Heart left ventricle (tissue), 16 donors: ENCODE measurements at places on chromosomes 7 and 10. TPM values are rescaled to one million over a fixed set of nuclear protein-coding genes. Genes with fewer than 3 reads are reported as not detected.

The STEAP2 gene
- 7.3 TPM for total RNA-seq

- H3K36me3 ChIP-seq = no peaks in the 10 kb centered on the region
- DNase-seq = no peak
- no peak overlapping the region for H3K27ac ChIP-seq
- no peak overlapping the region for H3K4me3 ChIP-seq
- H3K4me1 ChIP-seq = peaks cover 4% of the 10 kb centered on the region
Measured at GRCh38 chr7:44972562-44972961, 6.3 kb downstream of the MYO1G start.

GRCh38 chr10:7572391-7572790, 94.4 kb downstream of the ITIH5 start:
- no peak for DNase-seq
- H3K36me3 ChIP-seq = peaks cover 19% of the 10 kb centered on the region
- no peak overlapping the region for H3K4me3 ChIP-seq
- no peaks in the 10 kb centered on the region for H3K4me1 ChIP-seq
- no peaks in the 10 kb centered on the region for H3K27me3 ChIP-seq

The GTF2IRD1 gene
- 40.4 TPM for total RNA-seq

- H3K4me3 ChIP-seq = no peak overlapping the region
- H3K27me3 ChIP-seq = no peaks in the 10 kb centered on the region
- no peak for DNase-seq
- H3K27ac ChIP-seq = no peak overlapping the region
Measured at GRCh38 chr10:123942114-123942861, 50.7 kb upstream of the CPXM2 start.

DNA sequence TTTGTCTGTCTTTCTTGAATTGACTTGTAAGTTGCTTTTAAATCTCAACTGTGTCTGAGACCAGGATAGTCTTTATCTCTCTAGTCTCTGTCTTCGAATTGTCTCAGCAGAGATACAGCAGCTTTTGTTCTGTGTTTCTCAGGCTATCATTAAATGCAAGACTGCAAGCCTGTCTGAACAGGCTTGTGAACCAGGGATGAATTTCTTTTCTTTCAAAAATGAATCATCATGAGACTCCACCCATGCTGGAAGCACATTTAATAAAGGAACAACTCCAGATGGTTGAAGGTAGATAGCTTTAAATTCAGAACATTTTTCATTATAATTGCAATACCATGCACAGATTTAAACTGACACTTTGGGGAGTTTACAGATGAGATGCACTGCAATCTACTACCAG, 155.9 kb downstream of the SEC23IP start:
- DNase-seq = no peak
- H3K4me1 ChIP-seq = no peaks in the 10 kb centered on the region
- H3K27ac ChIP-seq = no peak overlapping the region
- no peaks in the 10 kb centered on the region for H3K36me3 ChIP-seq
- H3K4me3 ChIP-seq = no peak overlapping the region

GRCh38 chr7:128004623-128005022, 26.6 kb downstream of the LRRC4 start:
- H3K4me3 ChIP-seq = no peak overlapping the region
- H3K4me1 ChIP-seq = peaks cover 34% of the 10 kb centered on the region
- H3K27ac ChIP-seq = no peak overlapping the region
- DNase-seq = no peak

DNA sequence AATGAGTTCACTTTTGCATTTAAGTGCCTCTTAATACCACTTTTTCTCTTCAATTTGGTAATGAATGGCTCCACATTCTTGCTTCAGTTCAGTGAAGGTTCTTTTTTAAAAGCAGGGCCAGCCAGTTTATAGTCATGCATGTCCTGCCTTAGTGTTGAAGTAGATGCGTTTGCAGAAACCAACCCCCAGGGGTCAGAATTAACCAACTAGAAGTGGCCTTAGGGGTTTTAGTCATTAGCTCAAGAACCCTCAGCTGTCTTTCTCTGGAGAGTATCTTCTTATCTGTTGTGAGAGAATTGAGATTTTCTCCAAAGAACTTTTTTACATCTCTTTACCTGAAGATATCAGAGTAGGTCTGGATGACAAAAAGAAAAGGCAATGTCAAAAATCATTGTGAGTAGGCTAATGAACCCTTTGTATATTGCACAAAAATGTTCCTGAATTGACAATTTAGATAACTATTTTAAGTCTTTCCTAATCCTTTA, 82.2 kb downstream of the PIK3CG start:
- no peak overlapping the region for H3K4me3 ChIP-seq
- no peaks in the 10 kb centered on the region for H3K27me3 ChIP-seq
- DNase-seq = peak; percentile 35
- H3K27ac ChIP-seq = no peak overlapping the region
- no peaks in the 10 kb centered on the region for H3K36me3 ChIP-seq

GRCh38 chr7:95046494-95047240, 139.3 kb downstream of the PPP1R9A start:
- no peaks in the 10 kb centered on the region for H3K27me3 ChIP-seq
- H3K36me3 ChIP-seq = no peaks in the 10 kb centered on the region
- no peak overlapping the region for H3K27ac ChIP-seq
- no peaks in the 10 kb centered on the region for H3K4me1 ChIP-seq
- H3K4me3 ChIP-seq = no peak overlapping the region

The RAB19 gene
- not detected for total RNA-seq

DNA sequence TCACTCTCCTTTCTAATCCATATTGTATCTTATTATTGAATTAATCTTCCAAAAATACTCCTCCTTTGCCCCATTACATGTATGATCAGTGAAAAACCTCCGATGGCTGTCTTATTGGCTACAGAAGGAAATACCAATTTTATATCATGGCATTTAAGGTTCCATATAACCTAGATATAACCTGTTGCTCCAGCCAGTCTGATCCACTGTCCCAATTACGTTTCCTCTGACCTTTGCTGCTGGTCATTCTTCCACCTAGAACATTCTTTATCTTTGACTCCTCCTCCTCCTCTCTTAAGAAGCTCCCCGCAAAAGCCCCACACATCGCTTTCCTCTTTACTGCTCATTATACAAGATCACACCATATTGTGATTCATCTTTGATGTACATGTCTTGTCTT, 161.5 kb downstream of the RNLS start:
- H3K4me1 ChIP-seq = peaks cover 8% of the 10 kb centered on the region
- no peaks in the 10 kb centered on the region for H3K27me3 ChIP-seq
- H3K27ac ChIP-seq = no peak overlapping the region
- no peaks in the 10 kb centered on the region for H3K36me3 ChIP-seq
- no peak for DNase-seq
- H3K4me3 ChIP-seq = no peak overlapping the region

GRCh38 chr7:128841921-128842673, 11.9 kb downstream of the FLNC start:
- no peak overlapping the region for H3K27ac ChIP-seq
- H3K4me1 ChIP-seq = no peaks in the 10 kb centered on the region
- DNase-seq = no peak
- no peak overlapping the region for H3K4me3 ChIP-seq
- no peaks in the 10 kb centered on the region for H3K27me3 ChIP-seq

DNA sequence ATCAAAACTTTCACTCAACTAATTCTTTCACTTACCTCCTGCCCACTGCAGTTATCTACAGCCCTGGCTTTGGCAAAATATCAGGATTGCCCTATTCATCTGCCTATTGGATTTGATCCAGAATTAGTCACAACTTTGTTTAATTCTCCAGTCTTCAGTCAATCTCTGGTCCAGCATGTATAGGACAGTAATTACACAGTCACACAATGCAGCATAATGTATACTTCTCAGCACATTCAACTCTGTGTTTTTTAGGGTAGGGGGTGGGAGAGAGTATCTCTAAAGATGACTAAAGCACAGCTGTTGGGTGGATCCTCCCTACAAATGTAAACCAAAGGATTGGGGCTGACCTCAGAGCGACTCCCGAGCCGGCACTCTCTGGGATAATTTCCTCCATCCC, 17.7 kb upstream of the NRP1 start:
- no peak overlapping the region for H3K27ac ChIP-seq
- peaks cover 5% of the 10 kb centered on the region for H3K4me1 ChIP-seq
- H3K27me3 ChIP-seq = no peaks in the 10 kb centered on the region

- no peaks in the 10 kb centered on the region for H3K27me3 ChIP-seq
- no peak overlapping the region for H3K27ac ChIP-seq
- no peaks in the 10 kb centered on the region for H3K36me3 ChIP-seq
- H3K4me3 ChIP-seq = no peak overlapping the region
- peaks cover 3% of the 10 kb centered on the region for H3K4me1 ChIP-seq
Measured at GRCh38 chr10:30387646-30388243, 38.7 kb upstream of the MTPAP start.

DNA sequence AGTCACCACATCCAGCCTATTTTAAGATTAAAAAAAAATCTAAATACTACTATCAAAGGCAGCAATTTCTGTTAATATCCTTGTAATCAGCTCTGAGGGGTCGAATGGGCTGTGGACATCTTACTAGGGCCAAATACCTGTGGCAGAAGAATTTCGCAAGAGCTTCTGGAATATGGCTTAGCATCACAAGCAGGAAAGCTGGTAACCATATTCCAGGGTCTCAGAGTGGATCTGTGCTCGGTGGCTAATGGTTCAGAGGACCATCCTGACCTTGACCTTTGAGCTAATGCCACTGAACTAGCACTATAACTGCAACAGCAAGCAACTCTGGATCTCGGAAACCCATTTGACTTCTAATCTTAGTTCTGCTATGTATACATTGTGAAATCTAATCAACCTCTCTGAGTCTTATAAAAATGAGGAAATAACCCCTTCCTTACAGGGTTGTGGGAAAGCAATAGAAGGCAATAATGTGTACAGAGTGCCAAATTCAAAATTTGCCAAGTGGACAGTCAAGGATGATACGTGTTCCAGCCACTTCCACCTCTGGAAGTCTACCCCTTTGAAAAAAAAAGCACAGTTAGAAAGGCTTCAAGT, 65.5 kb downstream of the CYP26A1 start:
- DNase-seq = no peak
- H3K4me3 ChIP-seq = no peak overlapping the region
- no peak overlapping the region for H3K27ac ChIP-seq
- H3K27me3 ChIP-seq = no peaks in the 10 kb centered on the region
- no peaks in the 10 kb centered on the region for H3K4me1 ChIP-seq
- H3K36me3 ChIP-seq = no peaks in the 10 kb centered on the region

The CYP51A1 gene
- 37.2 TPM for total RNA-seq

DNA sequence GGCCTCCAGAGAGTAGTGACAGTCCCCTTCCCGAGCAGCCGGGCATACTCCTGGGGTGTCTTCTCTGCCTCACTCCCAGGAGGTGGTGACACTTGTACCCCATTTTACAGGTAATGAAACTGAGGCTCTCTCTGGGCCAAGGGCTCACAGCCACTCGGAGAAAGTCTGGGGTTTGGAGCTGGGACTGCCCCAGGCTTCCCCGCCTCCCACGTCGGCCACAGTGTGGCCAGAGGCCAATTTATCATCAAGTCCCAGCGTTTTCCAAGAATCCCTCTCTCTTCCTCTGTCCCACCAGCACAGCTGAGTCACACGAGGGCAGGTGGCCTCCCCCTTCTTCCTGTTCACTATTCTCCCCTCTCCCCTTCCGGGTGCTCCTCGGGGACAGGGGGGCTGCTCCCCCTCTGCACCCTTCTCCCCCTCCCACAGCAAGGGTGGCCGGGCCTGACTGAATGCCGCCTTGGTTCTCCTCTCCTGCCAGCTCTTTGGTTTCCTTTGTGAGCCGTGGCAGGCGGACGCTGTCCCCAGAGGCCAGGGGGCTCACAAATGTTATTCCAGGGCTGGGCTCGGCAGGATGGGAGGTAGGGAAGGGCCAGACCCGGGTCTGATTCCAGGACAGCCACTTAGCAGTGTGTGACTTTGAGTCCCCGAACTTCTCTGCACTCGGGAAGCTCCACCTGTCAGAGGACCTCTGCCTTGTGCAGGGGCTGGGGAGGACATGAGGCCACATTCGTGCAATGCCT, 17.7 kb downstream of the CLIP2 start:
- H3K4me3 ChIP-seq = peak overlapping the region; percentile 14
- no peak overlapping the region for H3K27ac ChIP-seq
- no peaks in the 10 kb centered on the region for H3K27me3 ChIP-seq
- peak; percentile 64 for DNase-seq
- H3K36me3 ChIP-seq = no peaks in the 10 kb centered on the region

- no peak overlapping the region for H3K4me3 ChIP-seq
- no peaks in the 10 kb centered on the region for H3K27me3 ChIP-seq
- no peaks in the 10 kb centered on the region for H3K36me3 ChIP-seq
- no peak overlapping the region for H3K27ac ChIP-seq
Measured at GRCh38 chr10:115939101-115939854, 333.7 kb downstream of the GFRA1 start.

GRCh38 chr10:34190580-34190979, 624.5 kb downstream of the PARD3 start:
- H3K4me3 ChIP-seq = no peak overlapping the region
- H3K36me3 ChIP-seq = no peaks in the 10 kb centered on the region
- no peak overlapping the region for H3K27ac ChIP-seq
- no peak for DNase-seq
- H3K27me3 ChIP-seq = no peaks in the 10 kb centered on the region

GRCh38 chr10:101140950-101141615, 10.0 kb downstream of the TLX1 start:
- peaks cover 12% of the 10 kb centered on the region for H3K4me1 ChIP-seq
- no peaks in the 10 kb centered on the region for H3K36me3 ChIP-seq
- DNase-seq = no peak
- H3K27me3 ChIP-seq = peaks cover 96% of the 10 kb centered on the region

GRCh38 chr10:35813219-35813618, 171.1 kb upstream of the FZD8 start:
- no peak overlapping the region for H3K4me3 ChIP-seq
- no peak overlapping the region for H3K27ac ChIP-seq
- H3K36me3 ChIP-seq = no peaks in the 10 kb centered on the region
- no peaks in the 10 kb centered on the region for H3K4me1 ChIP-seq

GRCh38 chr10:1011696-1012095, 14.0 kb downstream of the IDI2 start:
- H3K27me3 ChIP-seq = no peaks in the 10 kb centered on the region
- H3K4me3 ChIP-seq = no peak overlapping the region
- peaks cover 92% of the 10 kb centered on the region for H3K36me3 ChIP-seq
- H3K4me1 ChIP-seq = no peaks in the 10 kb centered on the region
- H3K27ac ChIP-seq = no peak overlapping the region
- no peak for DNase-seq
